ENCODE measurements at places on chromosomes 2 and 18.

- DNase-seq: no peak
Measured at GRCh38 chr2:573805-574392, 103.3 kb downstream of the TMEM18 start.

- DNase-seq: no peak
Measured at GRCh38 chr2:173130496-173131465, 55.1 kb downstream of the MAP3K20 start.

DNA sequence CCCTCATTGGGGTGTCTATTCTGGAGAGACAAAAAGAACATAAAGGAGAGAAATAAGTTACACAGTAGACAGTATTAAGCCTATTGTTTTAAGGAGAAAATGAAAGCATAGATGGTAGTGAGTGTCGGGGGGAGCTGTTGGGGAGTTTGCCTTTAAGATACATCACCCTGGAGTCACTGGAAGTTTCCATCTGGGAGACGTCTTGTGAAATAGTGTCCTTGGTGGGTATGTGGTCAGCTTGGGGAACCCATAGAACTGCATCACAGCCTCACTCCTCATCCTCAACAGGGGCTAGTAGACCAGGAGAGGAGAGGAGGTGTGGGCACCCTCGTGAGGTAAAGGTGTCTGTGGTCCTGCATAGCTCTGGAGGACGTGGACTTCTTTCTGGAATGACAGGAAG is 60.6 kb downstream of the RNF144A start:
- no peak for DNase-seq

- peak; percentile 80 for DNase-seq
Measured at GRCh38 chr2:238136820-238137537, 1.5 kb upstream of the KLHL30 start.

DNA sequence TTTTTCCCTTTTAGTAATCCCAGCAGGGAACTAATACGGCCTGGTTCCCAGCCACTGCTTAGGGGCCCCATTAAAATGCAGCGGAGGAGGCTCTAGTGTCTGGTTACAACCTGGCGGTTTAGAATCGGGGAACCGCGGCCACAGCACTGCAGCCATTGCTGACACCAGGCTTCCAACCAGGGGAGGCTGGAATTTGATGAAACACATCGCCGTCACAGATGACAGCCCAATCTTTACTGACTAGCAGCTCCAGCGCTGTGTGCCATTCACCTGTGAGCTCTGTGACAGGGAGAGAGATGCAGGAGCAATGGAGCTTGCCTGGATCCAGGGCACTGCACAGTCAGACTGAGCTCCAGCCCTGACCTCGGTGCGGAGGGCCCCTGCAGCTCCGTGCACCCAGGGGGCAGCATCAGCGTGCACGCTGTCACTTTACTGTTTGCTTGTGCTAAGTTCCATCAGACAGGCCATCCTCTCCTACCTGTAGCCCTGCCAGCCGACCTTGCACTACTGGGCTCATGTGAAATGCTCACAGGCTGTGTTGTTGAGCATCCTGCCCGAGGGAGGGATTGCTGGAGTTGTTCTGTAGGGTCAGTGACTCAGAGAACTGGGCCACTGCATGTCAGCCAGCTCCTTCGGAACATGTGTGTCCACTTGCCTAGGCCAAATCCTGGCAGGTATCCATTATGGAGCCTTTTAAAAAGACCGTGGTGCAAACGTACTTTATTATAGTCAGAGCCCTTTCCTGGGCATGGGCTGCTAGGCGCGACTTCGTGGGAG is 203.5 kb downstream of the SEPTIN10 start:
- no peak for DNase-seq

DNA sequence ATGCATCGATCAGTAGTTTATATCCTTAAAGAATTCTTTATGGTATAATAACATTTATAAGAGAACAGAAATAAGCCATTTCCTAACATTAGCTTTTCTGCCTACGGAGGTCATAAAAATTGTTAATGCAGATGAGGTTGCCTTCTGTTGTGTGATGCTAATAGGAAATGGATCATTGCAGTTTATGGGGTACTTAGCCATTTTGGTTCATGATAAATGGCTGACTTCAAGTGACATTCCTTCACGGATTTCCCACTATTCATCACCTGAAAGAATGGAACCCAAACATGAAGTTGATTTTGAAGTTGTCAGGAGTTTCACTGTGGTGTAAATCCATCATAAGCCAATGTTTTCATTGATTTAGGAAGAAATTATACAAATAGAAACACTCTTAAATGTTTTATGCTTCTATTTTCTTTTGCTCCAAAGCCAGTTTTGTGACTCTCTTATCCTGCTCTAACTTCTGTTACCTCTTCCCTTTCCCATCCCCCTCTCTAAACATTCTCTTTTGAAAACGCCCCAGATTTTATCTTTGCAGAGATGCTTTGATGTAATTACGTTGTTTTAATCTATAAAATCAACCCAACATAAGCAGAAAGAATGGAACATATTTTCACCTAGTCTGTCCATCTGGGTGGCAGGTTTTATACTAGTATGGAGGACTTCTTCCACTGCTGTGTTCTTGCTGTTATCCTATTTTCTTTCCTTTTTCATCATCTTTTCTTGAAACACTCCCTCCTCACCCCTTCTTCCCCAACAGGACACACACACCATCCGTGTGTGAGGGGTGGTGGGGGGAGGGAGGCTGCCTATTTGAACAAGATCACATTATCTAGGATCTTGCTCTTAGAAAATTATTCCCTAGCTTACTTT is 58.2 kb downstream of the GREB1L start:
- no peak for DNase-seq

- no peak for DNase-seq
Measured at GRCh38 chr2:55111570-55112228, 61.4 kb upstream of the RTN4 start.

Measured in Right ventricle myocardium inferior (tissue), 1 donor.